ENCODE measurements at places on chromosomes 4 and X.

GRCh38 chrX:8036914-8037313 lies 109.7 kb upstream of the PNPLA4 start:
- peak; percentile 17 for DNase-seq

GRCh38 chr4:78426972-78427371 lies 124.6 kb upstream of the ANXA3 start:
- no peak for DNase-seq

DNA sequence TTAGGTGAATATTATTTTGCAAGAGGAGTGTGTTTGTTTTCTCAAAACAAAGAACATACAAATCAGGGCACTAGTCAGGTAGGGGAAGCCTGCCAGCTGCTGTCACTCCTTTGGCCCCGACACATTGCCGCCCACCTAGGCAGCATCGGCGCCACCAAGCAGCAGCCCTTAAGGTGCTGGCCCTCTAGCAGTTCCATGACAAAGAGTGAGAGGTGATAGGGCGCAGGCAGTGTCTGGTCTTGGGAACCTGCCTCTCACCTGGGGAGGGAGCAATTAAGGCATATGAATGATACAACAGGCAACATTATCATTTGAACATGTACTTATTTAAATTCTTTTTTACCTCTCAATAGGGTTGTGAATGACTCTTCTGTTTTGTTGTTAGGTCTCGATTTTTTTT lies 135.1 kb downstream of the PLS3 start:
- no peak for DNase-seq

- no peak for DNase-seq
These were observed 674.6 kb upstream of the NR3C2 start for GRCh38 chr4:149116806-149117205.

DNA sequence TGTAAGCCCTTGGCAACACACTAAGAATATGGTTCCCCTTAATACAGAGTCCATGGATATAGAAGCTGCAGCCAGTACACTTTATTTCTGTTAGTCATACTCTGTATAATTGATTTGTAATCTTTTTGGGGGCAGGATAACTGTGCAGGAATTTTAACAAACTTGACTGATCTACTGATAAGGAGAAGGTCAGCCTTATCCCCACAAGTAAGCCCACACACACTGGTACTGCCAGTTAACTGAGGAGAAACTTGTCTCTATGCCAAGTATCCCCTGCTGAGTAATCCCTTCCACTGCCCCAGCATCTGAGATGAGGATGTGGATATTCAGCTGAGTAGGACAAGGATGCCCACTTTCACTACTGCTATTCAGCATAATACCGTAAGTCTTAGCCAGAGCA lies 154.9 kb upstream of the CXXC4 start:
- DNase-seq: no peak

DNA sequence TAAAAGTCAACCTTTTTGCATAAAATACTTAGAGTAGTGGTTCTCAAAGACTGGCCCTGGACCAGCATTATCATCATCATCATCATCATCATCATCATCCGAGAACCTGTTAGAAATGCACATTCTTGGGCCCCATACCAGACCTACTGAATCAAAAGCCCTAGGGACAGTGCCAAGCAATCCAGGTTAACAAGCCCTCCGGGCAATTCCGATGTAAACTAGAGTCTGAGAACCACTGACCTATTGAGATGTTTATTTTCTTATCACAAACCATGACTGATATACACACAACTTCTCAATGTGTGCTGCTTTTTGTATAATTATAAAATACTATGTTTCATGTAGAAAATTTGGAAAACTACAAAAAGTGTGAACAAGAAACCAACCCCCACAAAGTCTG lies 133.4 kb upstream of the GATB start:
- no peak for DNase-seq

- DNase-seq: no peak
These were observed 271.2 kb upstream of the TENM3 start for GRCh38 chr4:181971973-181972372.

DNA sequence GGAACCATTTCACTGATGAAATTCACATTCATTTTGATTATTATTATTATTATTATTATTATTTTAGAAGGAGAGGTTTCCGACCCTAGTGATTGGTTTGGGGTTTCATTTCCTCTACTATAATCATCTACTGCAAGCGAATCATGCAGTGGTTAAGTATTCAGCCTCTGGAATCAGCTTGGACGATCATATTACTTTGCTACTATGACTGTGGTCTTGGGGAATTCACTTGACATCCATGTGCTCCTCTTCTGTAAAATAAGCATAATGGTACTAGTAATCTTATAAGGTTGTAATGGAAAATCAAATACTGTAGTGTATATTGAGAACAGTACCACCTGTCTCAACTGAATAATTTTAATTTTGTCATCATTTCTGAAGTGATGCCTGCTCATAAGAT lies 132.1 kb upstream of the SLC4A4 start:
- no peak for DNase-seq

- DNase-seq: no peak
These were observed 57.9 kb downstream of the FHDC1 start for GRCh38 chr4:152994038-152994437.

DNA sequence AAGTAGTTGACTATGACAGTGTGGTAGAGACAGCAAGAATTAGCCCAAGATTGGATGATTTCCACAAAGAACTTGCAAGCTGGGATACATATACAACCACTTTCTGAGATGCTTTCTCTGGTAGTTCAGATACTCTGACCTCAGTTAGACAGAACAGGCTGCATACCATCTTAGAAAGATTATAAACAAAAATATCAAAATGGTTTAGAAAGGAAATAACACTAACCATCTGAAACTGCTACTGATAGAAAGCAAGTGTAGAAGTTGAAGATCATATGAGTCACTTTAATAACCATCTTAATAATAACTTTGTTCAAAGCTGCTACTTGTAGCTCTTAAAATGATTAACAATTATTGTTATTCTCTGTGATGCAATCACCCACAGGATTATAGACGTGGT lies 255.4 kb upstream of the TTC29 start:
- DNase-seq: no peak

- no peak for DNase-seq
These were observed 128.5 kb downstream of the LARP7 start for GRCh38 chr4:112765317-112765974.

DNA sequence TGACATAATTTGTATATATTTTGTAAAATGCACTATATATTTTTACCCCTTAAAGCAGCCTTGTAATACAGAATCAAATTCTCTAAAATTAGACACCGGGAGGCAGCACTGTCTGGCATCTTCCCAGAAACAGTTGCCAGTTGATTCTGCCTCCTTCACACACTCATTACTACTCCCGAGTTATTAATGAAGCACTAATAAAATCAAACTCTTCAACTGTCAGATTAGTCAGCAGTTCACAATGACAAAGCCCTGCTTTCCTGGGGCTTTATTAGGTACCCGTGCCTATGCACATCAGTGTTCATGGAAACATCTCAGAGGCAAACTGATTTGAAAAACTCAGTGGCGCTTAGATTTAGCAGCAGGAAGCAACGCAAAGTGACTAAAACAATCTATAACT lies 103.5 kb upstream of the VEGFC start:
- no peak for DNase-seq

DNA sequence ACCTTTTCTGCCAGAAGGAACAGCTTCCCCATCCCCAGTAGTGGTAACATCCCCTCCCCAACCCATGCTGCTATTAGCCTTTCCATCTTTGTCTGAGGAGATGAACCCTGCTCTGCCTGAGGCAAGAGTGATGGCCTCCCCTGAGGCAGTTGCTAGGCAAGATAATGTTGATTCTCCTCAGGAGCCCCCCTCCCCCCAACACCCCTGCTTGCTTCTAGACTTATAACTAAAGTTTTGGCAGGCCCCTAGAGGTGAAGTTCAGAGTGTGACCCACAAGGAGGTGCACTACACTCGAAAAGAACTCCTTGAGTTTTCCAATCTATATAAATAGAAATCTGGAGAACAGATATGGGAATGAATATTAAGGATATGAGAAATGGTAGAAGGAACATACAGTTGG lies 962.5 kb downstream of the ADGRL3 start:
- no peak for DNase-seq

DNA sequence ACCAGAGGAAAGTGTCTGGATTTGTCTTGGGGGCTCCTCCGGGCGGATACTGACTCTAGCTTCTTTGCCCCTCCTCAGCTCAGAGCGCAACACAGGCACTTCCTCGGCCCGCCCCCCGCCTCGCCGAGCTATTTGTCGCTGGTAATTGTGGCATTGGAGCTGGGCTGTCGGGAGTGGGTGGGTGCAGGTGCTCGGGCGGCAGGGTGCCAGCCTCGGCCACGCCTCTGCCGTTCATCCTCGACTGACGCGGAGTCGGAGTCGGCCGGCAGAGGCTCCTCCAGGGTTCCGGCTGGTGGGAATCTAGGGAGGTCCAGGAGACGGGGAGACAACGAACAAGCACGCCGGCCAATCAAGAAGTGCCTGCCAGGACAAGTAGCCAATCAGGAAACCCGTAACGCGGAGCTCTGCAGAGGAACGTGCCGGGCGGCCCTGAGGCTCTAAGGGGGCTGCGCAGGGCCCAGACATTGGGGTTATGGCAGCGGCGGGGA lies 3.9 kb upstream of the SYN1 start:
- peak; percentile 93 for DNase-seq

DNA sequence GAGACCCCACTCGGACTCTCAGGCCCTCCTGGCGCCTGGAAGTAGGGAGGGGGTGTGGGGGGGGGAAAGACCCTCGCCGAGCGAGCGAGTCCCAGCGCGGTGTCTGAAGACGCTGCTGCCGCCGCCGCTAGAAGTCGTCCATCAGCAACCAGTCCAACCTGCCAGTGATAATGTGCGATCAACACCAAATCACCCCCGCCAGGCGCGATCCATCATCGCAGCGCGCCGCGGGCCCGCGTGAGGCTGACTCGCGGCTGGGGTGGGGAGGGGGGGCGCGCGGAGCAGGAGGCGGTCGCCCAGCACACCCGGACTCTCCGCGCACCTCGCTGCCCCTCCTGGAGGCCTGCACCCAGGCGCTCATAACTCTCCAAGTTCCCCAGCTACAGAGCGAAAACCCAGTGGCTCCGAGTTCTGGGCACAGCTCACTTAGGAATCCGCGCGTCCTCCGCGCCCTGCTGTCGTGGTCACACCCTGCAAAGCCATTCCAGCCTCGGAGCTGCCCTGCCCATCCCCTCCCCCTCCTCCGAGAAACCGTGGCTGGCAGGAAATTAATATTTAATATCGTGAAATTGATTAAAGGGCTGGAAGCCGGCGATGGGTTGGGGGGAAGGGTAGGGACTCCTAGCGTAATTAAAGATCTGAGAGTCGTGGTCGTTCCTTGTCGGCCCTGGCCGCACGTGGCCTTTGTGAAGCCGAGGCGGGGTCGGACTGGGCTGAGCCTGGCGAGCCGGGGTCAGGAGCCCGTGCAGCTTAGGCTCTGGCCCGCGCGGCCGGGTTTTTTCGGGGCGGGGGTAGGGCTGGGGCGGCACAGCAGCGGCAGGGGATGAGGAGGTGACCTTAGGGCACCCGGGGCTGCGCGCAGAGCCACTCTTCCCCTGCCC lies 58.1 kb upstream of the BCOR start:
- peak; percentile 56 for DNase-seq

DNA sequence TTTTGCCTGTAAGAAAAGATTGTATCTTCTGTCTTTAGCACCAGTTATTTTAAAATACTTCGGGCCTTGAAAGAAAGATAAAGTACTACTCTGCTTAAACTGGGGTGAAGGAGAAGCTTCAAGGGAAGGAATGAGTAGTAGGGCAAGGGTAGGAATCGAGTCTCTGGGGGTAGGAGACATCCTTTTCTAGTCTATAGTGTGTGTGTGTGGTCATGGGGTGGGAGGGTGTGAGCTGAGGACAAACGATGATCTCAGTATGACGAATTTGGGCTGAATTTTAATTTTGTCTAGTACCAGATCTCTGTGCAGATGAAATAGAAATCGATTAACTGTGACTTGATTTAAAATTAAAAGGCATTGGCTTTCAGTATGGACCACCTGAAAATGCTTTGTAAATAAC lies 3.3 kb upstream of the MYOZ2 start:
- no peak for DNase-seq

- DNase-seq: no peak
These were observed 31.6 kb upstream of the MRFAP1 start for GRCh38 chr4:6608758-6609414.

DNA sequence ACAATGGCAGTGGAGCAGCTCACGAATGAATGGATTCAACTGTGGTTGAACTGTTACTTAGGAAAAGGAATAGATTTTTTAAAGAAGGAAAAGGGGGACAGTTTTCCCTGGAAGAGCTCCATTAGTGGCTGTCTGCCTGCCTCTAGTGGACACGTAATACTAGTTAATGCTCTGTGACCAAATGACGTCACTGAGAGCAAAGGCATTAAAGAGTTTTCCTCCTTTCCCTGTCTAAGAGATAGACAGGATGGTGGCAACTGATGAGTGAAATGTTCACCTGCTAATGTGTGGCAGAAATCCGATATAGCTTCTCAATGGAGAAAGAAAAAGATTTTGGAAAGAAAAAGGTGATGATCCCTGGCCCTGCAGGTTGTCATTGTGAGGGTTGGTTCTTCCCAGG lies 52.3 kb upstream of the SCML1 start:
- no peak for DNase-seq

DNA sequence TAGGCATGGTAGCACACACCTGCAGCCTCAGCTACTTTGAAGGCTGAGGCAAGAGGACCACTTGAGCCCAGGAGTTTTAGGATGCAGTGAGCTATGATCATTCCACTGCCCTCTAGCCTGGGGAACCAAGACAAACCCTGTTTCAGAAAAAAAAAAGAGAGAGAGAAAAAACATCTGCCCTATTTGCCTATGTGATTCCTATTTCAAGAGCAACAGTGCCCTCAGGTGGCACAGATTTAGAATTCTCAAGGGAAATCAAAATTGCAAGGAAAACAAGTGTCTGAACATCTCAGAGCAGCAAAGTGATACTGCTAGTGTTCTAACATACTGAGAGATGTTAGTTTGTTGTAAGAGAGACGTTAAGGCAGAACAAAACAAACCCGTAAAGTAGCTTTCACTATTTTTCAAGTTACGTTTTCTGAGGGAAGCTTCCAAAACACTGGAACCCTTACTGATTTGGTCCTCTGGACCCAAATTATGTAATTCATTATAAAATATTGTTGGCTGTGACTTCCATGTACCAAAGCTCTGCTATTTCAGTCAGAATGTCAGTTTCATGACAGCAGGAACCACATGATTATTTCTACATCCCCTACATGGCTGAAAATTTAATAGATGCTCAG lies 7.9 kb downstream of the BDH2 start:
- peak; percentile 42 for DNase-seq

GRCh38 chr4:74751856-74752255 lies 42.5 kb downstream of the BTC start:
- no peak for DNase-seq

- no peak for DNase-seq
These were observed 170.5 kb upstream of the NOCT start for GRCh38 chr4:138845054-138845453.

DNA sequence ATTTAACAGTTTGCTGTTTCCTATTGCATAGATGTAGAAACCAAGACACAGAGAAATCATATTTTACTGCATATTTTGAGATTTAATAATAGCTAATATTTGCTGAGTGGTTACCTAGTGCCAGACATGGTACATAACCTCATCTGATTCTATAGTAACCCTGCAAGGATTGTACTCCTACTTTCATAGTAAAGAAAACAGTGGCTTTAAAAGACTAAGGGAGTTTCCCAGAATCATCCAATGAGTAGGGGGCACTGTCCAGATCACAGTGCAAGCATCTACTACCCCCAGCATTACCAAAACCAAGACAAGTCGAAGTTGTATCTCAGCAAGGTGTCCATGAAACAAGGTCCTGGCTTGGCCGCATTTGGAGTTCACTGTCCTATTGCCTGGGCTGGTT lies 224.5 kb upstream of the TENM3 start:
- no peak for DNase-seq

All from NCI-H2081 (cell line).